ENCODE measurements at places on chromosomes 13 and 19.

GRCh38 chr19:13051557-13052165 lies 51.0 kb downstream of the LYL1 start:
- no peak for DNase-seq

DNA sequence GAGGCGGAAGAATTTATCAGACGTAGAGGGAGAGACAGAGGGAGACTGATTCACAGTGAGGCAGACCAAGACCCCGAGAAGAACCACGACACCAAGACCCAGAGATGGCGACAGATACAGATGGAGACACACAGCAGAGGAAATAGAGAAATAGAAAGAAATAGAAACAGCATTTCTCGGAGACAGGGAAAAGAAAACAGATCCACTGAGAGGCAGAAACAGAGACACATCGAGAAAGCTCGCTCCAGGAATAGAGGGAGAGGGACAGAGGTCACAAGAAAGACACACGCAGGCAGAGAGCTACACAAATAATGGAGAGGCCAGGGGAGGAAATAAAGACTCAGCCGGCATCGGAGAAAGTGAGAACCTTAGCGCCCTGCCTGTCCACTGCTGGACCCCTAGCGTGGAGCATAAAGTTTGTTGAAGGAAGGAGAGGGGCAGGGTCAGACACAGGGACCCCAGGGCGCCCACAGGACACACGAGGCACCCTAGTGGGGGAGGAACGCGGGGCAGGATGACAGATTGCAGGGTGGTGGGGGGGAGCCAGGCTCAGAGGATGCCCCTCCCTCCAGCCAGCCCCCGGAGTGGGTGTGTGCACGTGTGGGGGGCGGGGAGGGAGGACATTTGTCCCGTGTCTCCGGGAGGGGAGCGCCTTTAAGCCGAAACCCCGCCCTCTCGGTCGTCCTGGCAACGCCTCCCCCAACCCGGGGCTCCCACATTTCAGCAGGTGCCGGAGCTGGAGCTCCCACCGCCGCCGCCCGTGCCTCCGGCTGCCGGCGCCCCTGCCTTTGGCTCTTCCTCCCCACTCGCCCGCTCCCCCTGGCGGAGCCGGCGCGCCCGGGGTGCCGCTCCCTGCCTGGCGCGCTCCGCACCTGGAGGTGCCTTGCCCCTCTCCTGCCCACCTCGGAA lies at the start of gene PRKCG:
Gene PRKCG (plus strand): TSS at position 716 of the 909 bp plus-strand sequence. CDS start 298 bp downstream, outside the sequence.
- DNase-seq, result no peak

DNA sequence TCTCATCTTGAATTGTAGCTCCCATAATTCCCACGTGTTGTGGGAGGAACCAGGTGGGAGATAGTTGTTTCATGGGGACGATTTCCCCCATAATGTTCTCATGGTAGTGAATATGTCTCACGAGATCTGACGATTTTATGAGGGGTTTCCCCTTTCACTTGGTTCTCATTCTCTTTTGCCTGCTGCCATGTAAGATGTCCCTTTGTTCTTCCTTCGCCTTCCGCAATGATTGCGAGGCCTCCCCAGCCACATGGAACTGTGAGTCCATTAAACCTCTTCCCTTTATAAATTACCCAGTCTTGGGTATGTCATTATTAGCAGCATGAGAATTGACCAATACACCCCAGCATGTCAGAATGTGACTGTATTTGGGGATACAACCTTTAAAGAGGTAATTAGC lies 3.9 kb upstream of the FPR1 start:
- DNase-seq, result no peak

DNA sequence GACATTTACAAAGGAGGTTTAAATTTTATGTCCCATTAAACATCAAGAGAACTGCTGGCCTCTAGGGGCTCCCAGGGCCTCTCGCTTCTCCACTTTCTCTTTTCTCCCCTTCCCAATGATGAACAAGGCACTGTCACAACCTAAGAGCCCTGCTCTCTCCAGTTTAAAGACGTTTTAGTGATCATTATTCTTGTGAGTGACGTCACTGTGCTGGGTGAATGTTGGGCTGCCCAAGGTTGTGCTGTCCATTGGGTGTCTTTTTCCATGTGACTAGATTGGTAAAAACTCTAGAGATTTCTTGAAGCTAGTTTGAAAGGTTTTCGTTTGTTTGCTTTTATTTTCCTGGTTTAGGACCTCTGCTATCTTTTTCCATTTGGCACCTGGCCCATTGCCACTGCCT lies 602.6 kb downstream of the PCDH9 start:
- DNase-seq, result no peak

DNA sequence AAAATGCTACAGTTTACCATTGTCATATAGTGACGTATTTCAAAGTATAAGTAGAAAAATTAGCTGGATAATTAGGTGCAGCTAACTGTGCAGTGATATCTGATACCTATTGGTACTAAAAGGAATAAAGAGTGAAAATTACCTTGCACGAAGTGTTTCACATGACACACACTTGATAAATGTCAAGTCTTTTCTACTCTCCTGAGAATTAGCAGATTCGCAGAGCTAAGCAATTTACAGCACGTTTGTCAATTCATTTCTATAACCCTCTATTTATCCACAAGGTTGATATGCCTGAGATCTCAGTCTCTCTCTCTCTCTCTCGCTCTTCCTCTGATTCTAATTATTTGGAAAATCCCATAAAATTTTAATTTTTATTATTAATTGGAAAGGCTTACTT lies 1109.0 kb downstream of the EFNB2 start:
- no peak for DNase-seq

DNA sequence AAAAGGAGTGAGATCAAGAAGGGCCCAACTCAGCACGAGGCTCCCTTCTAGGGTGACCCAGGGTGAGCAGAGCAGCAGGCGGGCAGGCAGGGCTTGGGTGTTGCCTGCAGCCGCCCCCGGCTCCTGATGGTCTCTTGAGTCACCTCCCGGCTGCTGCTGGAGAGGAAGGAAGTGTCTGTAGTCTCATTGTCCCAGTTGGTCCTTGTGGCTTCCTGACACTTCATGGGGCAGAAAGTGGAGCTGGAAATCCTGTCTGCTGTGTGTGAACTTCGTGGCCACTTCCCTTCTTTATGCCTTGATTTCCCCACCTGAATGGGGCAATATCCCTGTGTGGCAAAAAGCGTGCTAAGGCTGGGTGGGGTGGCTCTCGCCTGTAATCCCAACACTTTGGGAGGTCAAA lies 2.5 kb downstream of the MAP1S start:
- DNase-seq, result peak; percentile 79

GRCh38 chr13:47796816-47797215 lies 204.3 kb downstream of the SUCLA2 start:
- DNase-seq, result no peak

DNA sequence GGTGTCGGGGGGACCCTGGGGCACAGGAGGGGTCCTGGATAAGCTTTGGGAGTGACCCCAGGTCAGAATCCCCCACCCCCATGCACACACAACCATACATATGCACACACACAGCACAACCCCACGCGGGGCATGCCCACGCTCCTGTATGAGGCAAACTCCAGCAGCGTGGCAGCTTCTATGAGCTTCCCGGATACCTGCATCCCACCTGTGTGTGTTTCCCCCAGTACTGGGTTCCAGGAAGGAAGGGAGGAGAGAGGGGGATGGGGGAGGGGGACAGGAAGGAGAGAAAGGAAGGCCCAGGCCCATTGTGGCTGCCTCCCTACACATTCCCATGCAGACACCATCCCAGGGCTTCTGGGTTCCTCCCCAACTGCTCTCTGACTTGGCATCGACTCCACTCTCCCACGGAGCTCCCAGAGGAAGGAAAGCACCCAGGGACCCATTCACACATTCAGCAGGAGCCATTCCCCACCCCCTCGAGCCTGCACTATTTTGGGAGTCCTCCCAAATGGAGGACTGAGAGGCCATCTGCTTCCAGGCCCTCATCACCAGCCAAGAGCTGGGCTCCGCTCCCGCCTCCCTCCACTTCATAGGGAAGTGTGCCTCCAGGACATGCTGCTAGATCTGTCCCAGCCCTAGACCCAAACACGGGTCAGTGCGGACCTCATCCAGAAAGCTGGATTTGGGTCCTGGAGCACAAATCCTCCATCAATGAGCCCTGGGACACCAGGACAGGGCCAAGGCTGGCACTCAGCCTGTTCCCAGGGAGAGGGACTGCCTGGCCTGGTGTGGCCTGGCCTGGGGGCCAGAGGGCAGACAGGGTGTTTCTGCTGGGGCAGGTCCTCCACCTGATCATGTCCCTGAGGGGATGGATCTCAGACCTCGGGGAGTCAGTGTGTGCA lies 13.2 kb downstream of the PRR36 start:
- no peak for DNase-seq

Data from right atrium auricular region (tissue), 2 donors.